NCI-H2081 treated with DMSO at 0.1 percent for 48 hours (cell line): ENCODE measurements at places on chromosomes 7 and 10.

DNA sequence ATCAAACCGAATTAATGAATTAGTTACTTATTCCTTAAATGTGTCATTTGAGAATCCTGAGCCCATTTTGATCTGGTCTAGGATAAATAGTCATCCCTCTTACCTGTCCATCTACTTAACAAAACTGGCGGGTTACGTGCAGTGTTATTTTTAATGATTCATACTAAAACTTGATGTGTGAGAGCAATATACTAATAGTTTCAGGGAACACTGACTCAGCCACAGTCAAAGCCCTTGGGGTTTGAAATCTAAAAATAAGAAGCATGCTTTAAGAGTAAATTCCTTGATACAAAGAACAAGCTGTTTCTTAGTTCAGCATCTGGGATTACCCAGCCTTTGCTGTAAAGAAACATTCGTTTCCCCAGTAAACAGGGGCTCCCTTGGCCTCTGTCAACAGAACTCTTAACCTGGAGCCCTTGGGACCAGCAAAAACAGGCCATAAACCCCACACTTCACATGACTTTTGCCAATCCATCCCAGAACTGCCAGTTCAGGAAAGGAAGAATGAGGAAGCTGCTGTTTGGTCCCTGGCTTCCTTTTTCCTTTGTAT lies 370.6 kb upstream of the IGFBP3 start:
- no peak for DNase-seq

DNA sequence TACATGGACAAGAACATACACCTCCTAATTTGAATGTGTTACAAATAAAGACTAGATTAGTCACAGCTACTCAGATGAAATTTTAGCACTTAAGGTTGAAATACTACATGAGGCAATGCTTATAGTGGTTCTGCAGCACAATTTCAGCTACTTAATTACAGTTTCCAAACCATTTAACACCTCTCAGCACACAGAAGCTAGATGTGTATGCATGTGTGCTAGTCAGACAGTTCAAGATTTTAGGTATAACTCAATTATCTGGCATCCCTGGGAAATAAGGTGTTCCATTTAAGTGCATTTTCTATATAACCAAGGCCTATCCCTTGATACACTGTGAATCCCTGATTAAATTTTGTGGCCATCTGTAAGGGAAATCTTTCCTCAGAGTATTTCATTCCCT lies 141.8 kb downstream of the CHCHD3 start:
- no peak for DNase-seq

DNA sequence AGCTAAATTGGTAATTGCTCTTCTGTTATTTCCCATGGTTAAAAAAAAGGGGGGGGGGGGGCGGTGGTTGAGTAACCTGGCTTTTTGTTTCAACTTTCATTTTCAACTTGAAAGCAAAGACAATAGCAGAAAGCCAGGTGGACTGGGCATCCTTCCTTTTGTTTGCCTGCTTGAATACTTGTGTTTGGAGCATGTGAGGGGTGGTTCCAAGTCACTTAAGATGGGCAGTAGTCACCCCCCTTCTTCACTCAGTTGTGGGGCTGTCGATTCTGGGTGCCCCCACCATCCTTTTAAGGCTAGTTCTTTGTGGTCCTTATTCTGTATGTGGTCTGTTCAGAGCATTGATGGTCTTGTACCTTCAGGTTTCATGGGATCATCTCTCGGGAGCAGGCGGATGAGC lies 165.6 kb upstream of the PRR15 start:
- no peak for DNase-seq

GRCh38 chr7:104976966-104977636 lies 36.9 kb upstream of the KMT2E start:
- DNase-seq, result no peak

GRCh38 chr10:64494901-64495300 lies 973.7 kb downstream of the REEP3 start:
- DNase-seq, result no peak

DNA sequence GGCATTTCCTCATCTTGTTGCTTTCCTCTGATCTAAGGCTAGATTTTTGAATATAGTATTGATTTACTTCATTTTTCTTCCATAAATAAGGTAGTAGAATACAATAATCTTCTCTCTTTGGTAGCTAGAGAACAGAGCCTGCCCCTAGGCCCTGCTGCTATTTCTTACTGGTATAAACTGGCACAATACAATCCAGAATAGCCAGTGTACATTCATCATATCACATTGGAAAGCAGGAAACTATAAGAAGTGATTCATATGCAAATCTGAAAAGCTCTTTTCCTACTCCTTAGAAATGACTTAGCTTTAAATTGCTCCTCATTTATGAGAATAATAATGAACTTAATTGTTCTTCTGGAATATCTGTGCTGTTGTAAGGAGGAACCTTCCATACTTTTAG lies 100.2 kb downstream of the KCND2 start:
- no peak for DNase-seq

GRCh38 chr7:124765401-124766352 lies at the start of gene GPR37:
GPR37 (minus strand) TSS chr7:124765792; CDS start chr7:124764976, 816 bp downstream.
- no peak for DNase-seq

DNA sequence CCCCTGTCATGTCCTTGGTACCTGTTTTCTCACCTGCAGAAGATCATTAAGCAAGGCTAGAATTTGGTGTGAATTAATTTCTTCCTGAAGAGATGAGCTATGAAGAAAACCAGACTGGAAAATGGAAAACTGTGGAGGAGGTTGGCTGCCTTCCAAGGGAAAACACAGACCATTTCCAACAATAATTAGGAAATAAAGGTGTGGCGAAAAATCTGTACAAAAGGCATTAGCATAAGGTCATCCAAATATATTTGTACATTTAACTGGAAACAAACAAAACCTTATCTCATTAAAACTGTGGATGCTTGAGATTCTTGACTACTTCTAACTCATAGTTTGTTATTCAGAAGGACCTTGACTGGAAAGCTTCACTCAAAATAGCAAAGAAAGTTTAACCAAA lies 1.7 kb downstream of the STN1 start:
- DNase-seq, result no peak

- no peak for DNase-seq
Measured at GRCh38 chr7:10584886-10585285, 388.8 kb upstream of the PHF14 start.

DNA sequence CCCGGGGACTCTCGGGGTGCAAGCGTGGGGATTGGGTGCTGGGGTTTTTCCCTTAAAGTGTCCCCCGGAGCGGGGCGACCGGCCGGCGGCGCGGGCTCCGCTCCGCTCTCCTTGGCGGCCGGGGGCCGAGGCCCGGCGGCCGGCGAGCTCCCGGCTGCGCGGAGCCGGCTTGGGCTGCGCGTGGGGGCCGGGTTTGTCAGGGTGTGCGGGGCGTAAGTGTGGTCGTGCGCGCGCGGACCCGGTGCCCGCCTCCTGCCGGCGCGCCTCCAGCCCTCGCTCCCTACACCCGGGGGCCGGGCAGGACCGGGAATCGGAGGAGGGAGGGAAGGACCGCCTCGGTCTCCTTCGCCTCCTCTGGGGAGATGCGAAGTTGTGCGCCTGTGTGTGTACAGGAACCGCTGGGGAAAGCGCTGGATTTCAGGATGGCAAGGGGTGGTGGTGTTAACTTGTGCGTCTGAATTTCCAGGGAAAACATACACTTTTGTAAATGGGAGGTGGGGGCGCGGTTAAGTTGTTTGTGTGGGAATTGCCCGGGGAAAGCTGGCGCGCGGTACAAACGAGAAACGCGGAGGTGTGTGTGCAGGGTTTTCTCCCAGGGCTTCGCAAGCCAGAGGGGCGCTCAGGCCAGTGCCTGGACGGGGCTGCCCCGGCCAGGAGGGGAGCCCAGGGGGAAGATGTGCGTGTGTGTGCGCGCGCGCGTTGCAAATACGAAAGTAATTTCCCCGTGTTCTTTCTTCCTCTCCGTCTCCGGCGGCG lies 737 bp downstream of the ZMIZ1 start:
- no peak for DNase-seq

DNA sequence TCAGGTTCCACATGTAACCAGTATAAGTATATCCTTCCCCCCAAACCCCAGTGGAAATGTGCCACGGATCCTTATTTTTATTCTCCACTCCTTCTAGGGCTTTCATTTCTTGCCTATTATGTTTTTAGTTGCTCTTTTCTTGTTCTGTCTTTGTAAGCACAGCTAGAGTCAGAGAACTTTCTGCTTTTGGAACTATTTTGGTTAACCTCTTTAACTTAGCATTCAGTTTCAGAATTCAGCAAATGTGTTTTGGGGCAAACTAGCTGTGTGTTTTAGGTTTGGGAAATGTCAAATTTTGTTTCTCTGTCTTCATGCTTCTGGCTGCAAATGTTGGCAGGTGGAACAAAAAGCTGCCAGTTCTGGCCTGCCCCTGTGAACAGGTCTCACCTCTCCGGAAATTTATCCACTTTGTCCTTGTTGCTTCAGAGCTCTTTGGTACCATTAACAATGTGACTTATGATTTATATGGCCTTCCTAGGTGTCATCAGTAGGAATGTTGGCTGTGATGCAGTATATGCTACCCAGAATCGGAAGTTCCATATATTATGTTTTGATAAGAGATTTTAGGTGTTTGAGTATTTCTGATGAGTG lies 156.1 kb downstream of the ADK start:
- DNase-seq, result no peak

DNA sequence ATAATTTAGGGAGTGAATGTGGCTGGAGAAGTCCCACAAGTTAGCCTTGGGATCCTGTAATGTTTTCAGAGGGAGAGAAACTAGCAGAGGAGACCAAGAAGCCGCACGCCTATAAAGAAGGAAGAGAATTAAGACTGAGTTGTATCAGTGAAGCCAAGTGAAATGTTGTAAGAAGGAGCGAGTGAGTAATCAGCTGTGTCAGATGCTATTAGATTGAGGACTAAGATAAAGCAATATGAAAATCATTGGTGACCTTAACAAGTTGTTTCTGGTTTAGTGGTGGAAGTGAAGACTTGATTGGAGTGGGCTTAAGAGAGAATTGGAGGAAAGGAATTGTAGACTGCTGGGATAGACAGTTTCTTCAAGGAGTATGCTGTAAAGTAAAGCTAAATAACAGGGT lies 8.8 kb downstream of the CCSER2 start:
- no peak for DNase-seq
